HFFc6 (cell line): ENCODE measurements at places on chromosomes 12 and 14. TPM values are rescaled to one million over a fixed set of nuclear protein-coding genes. Genes with fewer than 3 reads are reported as not detected.

DNA sequence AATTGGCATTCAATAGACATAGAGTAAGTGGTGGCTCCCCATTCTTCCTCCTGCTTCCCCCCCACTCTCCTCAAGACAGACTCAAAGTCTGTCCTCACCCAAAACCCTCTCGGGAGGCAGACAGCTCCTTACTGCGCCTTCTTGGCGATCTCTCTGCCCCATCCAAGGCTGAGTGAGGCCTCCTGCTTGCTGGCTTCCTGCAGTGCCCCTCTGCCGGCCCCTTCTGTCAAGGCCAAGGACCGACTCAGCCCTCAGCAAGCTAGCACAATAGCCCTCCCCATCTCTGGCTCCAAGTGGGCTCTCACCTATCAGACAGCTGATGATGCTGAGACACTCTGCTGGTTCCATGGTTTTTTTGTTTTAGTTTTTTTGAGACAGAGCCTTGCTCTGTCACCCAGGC lies 62.5 kb upstream of the DLK1 start:
- DNase-seq = no peak

GRCh38 chr12:54196396-54196795 lies 7.6 kb upstream of the SMUG1 start:
- no peak for DNase-seq

GRCh38 chr14:47389535-47389934 lies 285.9 kb downstream of the MDGA2 start:
- DNase-seq = no peak

DNA sequence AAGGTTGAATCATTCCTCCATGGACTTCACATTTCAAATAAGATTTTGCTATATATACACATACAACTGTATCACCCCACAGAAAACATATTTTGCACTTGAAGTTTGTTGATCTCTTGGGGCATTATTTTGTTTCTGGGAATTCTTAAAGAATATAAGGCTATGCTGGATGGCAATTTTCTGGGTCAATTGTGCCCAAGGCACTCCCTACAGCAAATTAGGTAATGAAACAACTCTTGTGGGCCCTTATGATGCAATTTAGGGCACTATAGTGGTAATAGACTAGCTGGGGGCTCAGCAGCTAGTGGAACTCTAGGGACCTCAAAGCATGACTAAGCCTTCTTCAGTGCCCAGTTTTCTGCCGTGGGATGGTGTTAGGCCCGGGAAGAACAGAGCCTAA lies 444.4 kb downstream of the NRXN3 start:
- no peak for DNase-seq

- peak; percentile 38 for DNase-seq
These were observed 90.7 kb downstream of the SINHCAF start for GRCh38 chr12:31234955-31235867.

Gene ZCRB1
- total RNA-seq = 52.1 to 71.8 TPM (median 61.1 TPM) in 3 replicates

Gene HOXC4
- total RNA-seq = 0.12 TPM in 1 of 3 replicates, not detected in the others

Gene DCN
- total RNA-seq = 16.7 to 54.3 TPM (median 19.8 TPM) in 3 replicates

DNA sequence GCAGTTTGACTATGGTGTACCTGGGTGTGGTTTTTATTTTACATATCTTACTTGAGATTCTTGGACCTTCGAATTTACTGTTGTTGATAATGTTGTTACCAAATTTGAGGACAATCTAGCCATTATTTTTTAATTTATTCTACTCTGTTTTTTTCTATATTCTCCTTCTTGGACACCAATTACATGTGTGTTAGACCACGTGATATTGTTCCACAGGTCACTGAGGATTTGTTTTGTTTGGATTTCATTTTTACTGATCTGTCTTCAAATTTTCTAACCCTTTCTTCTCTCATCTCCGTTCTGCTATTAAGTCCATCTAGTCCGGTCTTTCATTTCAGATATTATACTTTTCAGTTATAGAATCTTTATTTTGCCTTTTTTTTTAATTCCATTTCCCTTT lies 204.9 kb upstream of the BCL2L14 start:
- peak; percentile 7 for DNase-seq
